ENCODE measurements at places on chromosomes 2 and 18.
A peak's percentile ranks its signal among the peaks of the same experiment; 100 is the strongest.

GRCh38 chr18:31557446-31557845 is 34.2 kb upstream of the TTR start:
- no peak for DNase-seq

DNA sequence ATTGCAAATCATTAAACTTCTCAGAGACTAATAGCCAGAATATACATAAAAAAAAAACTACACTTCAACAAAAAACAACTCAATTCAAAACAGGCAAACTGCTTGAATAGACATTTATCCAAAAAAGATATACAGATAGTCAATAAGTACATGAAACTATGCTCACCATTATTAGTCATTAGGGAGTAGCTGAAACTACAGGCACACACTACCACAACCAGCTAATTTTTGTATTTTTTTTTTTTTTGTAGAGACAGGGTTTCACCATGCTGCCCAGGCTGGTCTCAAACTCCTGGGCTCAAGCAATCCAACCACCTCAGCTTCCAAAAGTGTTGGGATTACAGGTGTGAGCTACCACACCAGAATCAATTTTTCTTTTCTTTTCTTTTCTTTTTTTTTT is 16.9 kb downstream of the RPRD1A start:
- DNase-seq: no peak

GRCh38 chr2:204533629-204534370 is 11.5 kb upstream of the PARD3B start:
- DNase-seq: no peak

GRCh38 chr2:189933911-189934399 is 128.6 kb downstream of the MSTN start:
- no peak for DNase-seq

DNA sequence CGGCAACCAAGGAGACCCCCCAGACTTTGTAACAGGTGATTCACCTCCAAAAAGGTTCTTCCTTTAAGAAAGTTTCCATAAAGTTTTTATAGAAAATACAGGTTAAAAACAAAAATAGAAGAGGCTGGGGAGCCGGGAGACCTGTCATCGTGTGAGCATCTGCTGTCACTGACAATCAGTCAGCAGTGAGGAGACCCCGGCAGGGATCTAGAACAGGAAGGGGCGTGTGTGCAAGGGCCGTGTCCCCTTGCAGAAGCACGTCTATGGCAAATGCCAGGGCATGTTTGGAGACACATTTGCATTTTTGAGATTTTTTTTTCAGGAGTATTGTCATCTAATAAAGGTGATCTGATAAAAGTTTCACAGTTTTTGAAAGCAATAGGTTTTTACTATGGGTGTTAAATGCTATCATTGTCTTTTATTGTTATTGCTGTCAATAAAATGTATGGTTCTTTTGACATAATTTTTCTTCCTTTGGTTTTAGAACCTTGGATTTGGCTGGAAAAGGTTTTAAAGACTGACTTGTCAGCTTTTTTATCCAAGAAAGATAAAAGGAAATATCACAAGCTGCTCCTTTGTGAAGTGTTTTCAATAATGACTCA is 52.1 kb downstream of the MTCL1 start:
- DNase-seq: no peak

GRCh38 chr18:53268455-53268854 is 928.5 kb downstream of the DCC start:
- DNase-seq: no peak

- no peak for DNase-seq
These were observed 43.5 kb downstream of the ATOH8 start for GRCh38 chr2:85797263-85797660.

DNA sequence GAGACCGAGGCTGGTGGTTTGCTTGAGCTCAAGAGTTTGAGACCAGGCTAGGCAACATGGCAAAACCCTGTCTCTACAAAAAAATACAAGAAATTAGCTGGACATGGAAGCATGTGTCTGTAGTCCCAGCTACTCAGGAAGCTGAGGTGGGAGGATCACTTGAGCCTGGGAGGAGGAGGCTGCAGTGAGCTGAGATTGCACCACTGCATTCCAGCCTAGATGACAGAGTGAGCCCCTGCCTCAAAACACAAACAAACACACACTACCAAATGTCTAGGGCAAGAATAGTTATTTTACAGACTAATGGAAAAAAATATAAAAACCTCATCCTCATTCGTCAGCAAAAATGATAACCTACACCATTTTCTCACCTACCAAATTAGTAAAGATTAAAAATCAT is 15.3 kb downstream of the BUB1 start:
- no peak for DNase-seq

DNA sequence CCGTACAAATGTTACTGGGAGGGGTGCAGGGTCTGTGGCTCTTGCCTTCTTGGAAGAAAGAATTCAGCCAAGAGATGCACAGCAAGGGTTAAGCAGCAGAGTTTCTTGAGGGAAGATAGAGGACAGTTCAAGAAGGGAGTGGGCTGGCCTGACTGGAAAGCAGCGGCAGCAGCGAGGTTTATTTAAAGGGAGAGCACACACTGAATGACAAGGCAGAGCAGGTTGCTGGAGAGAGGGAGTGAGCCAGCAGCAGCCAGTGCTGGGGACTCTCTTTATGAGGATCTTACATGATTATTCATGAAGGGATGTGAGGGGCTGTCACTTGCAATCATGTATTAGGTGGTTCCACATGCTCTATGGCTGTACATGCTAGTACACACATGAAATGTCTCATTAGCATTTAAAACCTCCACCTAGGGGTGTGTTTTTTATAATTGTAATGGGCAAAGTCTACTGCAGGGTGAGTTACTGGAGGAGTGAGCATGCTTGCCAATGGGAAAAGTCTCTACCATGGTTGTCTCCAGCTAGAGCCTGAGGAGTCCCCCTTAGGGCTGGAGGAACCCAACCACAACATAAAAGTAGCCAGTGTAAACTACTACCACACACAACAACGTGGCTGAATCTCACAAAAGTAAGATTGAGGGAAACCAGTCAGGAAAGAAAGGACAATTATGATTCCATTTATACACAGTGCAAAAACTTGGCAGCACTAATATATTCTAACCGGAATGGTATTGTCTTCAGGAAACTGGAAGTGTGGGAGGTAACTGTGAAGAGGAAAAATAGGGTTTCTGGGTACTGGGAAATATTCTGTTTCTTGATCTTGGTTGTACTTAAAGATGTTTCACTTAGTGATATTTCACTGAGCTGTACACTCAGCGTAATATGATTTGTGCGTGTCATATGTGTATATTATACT is 87.6 kb upstream of the FAM110C start:
- no peak for DNase-seq

- no peak for DNase-seq
These were observed 584.3 kb upstream of the PIK3C3 start for GRCh38 chr18:41370740-41371139.

DNA sequence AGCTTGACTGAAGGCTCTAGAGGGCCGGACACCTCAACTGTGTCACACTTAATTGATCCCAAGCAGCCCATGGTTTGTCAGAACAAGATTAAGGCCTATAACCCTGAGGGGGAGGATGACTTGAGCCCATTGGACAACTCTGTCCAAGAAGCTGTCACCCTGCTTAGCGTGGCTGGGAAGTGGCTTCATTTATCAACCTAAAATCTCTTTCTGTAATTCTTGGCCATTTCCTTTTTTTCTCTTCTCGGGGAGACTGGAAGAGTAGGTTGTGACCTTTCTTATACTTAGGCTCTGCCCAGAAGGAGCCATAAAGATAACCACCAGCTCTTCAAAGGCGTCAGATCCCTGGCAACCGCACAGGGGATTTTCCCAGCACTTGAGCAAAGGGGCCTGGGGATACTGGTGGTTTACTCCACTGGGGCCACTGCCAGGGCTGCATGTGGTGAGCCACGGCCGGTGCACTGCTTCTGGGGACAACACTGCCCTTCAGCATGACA is 265.5 kb downstream of the CYRIA start:
- DNase-seq: no peak

DNA sequence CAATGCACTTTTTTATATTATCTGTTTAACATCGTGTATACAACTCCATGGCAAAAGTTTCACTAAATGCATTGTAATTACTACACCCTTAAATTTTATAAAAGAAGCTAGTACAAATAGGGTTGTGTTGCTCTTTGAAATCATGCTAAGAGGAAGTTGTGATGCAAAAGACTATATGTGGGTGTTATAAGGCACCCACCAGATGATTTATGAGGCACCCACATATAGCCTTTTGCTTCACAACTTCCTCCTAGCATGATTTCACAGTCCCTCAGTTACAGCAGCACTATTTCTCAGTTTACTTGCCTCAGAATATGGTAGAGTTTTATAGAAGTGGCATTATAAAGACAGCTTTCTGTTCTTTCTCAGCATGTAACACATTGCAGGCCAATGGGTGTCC is 277.3 kb upstream of the DOK6 start:
- peak; percentile 78 for DNase-seq

DNA sequence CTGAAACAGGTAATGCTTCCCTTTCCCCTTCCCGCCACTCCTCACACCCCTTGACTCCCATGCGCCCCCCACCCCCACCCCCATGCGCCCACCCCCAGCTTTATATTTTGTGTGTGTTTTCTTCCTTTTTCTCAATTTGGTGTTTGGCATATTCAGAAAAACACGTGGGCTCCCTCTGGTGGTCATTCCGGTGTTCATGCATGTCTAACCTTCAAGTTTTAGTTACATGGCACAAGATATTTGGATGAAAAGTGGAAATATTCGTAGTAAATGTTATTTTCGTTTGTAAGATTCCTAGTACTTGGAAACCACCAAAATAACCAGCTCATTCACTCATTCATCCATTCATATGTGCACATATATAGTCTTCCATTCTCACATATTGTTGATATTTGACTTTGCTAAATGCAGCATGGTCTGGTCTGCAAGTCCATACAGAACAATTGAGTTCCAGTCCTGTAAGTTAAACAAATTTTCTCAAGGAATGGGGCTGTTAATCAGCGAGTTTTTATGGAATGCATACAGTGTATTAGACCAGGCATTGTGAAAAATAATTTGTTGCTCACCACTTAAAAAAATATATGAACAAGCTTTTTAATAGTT is 143.6 kb upstream of the MAP3K20 start:
- DNase-seq: peak; percentile 74

DNA sequence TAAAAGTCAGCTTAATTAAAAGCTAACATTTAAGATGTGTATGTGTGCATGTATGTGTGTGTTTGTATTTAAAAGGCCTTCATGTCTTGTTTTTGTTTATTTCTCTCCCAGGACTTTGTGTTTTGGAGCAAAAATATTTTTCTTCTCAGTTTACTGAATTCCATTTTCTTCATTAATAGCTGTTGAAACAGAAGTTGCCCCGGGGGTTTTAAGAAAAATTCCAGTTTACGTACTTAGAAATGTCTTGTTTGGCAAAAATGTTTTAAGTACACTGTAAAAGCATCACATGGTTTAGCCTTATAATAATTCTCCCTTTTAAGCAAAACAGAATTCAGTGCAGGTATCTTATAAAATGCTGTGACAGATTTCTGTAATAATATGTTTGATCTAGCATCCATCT is 1233.0 kb upstream of the NRXN1 start:
- no peak for DNase-seq

- DNase-seq: peak; percentile 27
These were observed 627 bp upstream of the GALR1 start for GRCh38 chr18:77248873-77249568.

DNA sequence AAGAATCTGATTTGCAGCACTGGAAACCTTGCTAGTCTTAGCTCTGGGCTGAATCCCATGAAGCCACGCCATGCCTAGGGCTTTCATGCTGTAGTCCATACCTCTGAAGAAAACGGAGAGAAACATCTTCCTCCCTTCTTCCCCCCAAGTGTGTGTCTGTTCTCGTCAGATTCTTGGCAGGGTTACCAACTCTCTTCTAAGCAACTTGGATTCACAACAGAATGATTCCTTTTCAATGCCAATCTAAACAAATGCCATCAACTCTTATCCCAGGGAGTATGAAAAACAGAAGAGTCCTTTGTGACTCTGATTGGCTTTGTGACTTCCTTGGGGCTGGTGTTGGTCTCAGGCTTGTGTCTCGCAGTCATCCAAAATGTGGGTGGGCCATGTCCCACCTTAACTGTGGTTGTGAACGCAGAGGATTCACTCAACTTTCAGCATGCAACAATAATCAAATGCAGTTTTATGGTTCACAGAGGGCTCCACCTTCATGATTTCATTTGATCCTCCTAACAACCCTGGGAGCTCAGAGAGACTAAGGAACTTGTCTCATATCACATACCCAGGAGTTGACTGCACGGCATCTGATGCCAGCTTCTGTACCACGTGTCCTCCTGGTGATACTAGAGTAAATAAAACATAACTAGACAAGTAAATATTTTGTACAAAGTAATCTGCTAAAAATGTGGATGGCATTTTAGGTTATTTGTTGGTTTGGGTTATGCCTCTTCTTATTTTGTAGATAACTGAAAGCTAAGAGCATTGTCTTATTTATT is 186.0 kb upstream of the TNP1 start:
- no peak for DNase-seq

DNA sequence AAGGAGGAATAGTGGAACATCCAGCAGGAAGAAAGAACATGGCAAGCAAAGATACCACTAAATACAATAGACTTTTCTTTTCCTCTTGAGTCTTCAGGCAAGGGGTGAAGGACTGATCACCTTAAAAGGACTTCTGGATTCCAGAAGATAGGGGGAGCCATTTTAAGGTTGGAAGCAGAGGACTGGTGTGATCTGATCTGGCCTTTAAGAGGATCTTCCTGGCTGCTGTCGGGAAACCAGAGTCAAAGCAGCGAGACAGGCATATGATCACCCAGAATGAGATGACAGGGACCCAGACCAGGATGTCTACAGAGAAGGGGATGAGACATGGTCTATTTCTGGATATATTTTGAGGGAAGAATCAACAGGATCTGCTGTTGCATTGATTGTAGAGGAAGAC is 558.0 kb downstream of the STK39 start:
- no peak for DNase-seq

DNA sequence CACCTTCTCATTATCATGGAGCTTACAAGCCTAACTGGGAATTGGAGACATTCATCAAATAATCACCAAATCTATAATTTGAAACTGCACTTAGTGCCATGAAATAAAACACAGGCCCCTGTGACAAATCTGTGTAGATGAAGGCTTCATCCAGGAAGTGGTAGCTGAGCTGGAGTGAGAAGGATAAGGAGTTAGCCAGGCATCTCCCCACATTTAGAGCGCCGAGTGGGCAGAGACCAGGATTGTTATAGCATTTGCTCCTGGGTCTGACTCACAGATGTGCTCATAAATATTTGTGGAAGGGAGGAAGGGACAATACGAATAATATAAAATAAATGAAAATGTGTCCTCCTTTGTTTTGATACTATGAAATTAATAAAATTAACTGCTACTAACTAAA is 2.5 kb upstream of the MAT2A start:
- DNase-seq: peak; percentile 34
